ENCODE measurements at places on chromosomes 3 and 15. TPM values are rescaled to one million over a fixed set of nuclear protein-coding genes. Genes with fewer than 3 reads are reported as not detected.

- H3K27ac ChIP-seq = no peak overlapping the region
- DNase-seq = no peak
- no peaks in the 10 kb centered on the region for H3K36me3 ChIP-seq
- H3K4me1 ChIP-seq = no peaks in the 10 kb centered on the region
- H3K4me3 ChIP-seq = no peak overlapping the region
These were observed 16.4 kb downstream of the CHST13 start for GRCh38 chr3:126540342-126540849.

The ISL2 gene
- not detected for polyA plus RNA-seq

The IL17RD gene
- not detected for polyA plus RNA-seq

- H3K27me3 ChIP-seq = no peaks in the 10 kb centered on the region
- H3K4me1 ChIP-seq = no peaks in the 10 kb centered on the region
- DNase-seq = no peak
- H3K27ac ChIP-seq = no peak overlapping the region
- H3K4me3 ChIP-seq = no peak overlapping the region
These were observed 232.9 kb downstream of the TJP1 start for GRCh38 chr15:29589416-29589815.

The ACP3 gene
- polyA plus RNA-seq = not detected

The EXD1 gene
- 0.28 TPM for polyA plus RNA-seq

- no peak overlapping the region for H3K4me3 ChIP-seq
- no peaks in the 10 kb centered on the region for H3K4me1 ChIP-seq
- H3K27ac ChIP-seq = no peak overlapping the region
- H3K36me3 ChIP-seq = no peaks in the 10 kb centered on the region
- DNase-seq = no peak
These were observed 813.2 kb downstream of the AGBL1 start for GRCh38 chr15:86892774-86893449.

The UNC13C gene
- polyA plus RNA-seq = not detected
